ENCODE measurements at places on chromosomes 16 and 17. TPM values are rescaled to one million over a fixed set of nuclear protein-coding genes. Genes with fewer than 3 reads are reported as not detected.

DNA sequence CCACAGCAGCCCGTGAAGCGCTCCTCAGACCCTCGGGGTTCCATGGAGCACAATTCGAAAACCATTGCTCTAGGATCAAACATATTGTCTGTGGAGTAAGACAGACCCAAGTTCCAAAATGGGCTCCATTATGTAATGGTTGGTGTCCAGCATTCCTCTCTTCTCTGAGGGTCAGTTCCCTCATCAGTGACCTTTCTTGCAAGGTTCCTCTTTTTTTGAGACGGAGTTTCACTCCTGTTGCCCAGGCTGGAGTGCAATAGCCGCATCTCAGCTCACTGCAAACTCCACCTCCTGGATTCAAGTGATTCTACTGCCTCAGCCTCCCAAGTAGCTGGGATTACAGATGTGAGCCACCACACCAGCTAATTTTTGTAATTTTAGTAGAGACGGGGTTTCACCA, 28.4 kb downstream of the PLXDC1 start:
- no peaks in the 10 kb centered on the region for H3K27me3 ChIP-seq
- no peaks in the 10 kb centered on the region for H3K36me3 ChIP-seq
- H3K4me1 ChIP-seq: peaks cover 6% of the 10 kb centered on the region
- no peak for DNase-seq
- no peak overlapping the region for H3K27ac ChIP-seq
- no peak overlapping the region for H3K4me3 ChIP-seq

The TMEM88 gene
- 4.1 TPM for total RNA-seq

DNA sequence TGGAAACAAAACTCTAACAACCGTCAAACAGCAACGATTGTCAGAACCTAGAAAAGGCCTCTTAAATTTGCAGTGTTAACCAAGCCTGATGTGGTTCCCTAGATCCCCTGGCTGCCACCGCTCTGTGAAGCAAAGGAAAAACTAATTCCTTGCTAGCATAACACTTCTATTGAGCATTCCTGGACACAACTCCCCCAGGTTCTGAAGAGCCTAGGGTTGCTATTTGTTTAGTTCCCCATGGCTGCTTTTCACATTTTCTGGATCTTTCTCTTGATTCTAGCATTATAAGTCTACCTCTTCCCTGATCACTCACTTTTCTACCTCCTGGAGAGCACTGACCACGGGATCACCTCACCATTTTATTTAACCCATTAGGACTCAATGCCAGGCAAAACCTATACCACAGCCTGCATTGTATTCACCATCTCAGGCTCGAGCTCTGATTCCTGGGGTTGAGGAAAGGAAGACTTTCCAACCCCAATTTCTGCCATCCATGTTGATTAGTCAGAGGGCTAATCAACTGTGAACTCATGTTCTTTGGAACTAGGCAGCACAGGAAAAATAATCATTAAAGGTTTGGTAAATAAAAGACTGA, 692 bp upstream of the KCNJ16 start:
- H3K27ac ChIP-seq: no peak overlapping the region
- DNase-seq: no peak
- no peaks in the 10 kb centered on the region for H3K27me3 ChIP-seq
- H3K4me3 ChIP-seq: no peak overlapping the region

DNA sequence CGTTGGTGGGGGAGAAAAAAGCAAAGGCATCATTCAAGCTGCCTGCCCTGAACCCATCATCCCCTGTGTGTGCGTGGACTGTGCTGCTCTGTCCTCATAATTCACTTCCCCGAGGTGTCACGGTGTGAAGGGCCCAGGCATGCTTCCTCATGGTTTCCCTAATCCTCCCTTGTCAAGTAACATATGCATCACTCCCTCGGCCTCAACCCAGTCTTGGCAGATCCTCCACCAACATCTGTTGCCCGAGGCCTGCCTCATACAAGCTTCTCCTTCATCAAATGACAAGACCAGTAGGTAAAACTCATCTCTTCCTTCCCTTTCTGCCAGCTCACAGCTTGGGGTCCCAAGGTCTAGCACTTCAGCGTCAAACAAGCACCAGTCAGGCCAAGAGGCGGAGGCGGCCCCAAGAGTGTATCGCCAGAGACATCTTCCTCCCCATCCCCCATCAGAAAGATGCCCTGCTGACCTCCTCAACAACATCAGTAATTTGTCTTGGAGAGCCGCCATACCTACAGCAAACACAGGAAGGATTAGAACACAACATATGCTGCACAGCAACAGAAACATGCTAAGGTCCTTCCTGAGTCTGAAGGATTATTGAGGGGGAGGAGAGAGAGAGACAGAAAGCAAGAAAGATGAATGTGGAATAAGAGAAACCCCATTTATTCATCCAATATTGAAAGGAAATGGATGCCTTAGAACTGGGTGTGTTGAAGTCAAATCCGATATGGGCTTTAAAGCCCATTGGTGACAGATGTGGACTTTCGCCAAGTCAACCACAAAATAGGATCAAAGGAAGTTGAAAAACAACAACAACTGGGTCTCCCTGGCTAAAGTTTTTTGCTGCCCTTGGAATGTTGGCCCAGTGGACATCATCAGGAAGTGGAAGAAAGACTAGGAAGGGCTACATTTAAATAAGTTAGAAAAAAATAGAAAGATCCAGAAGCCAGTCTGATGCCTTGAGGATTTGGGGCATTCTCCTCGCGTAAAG, 38.4 kb downstream of the SOX9 start:
- no peaks in the 10 kb centered on the region for H3K36me3 ChIP-seq
- no peak for DNase-seq
- H3K27me3 ChIP-seq: no peaks in the 10 kb centered on the region
- H3K27ac ChIP-seq: no peak overlapping the region
- H3K4me3 ChIP-seq: no peak overlapping the region

Measured in thoracic aorta (tissue), 2 donors.